ENCODE measurements at places on chromosomes 2 and 18. TPM values are rescaled to one million over a fixed set of nuclear protein-coding genes. Genes with fewer than 3 reads are reported as not detected.

AMMECR1L gene
- 15.4 TPM for polyA plus RNA-seq

PRKCE gene
- polyA plus RNA-seq, result 16.7 TPM

INHBB gene
- polyA plus RNA-seq, result 0.05 TPM

HOXD1 gene
- polyA plus RNA-seq, result not detected

ITGA4 gene
- 10.6 TPM for polyA plus RNA-seq

VWC2L gene
- polyA plus RNA-seq, result 0.04 TPM

HOXD9 gene
- not detected for polyA plus RNA-seq

ANKRD23 gene
- 0.81 TPM for polyA plus RNA-seq

PSMD1 gene
- 211 TPM for polyA plus RNA-seq

LYG2 gene
- not detected for polyA plus RNA-seq

INPP5D gene
- polyA plus RNA-seq, result 0.43 TPM

CCDC74A gene
- polyA plus RNA-seq, result 5.2 TPM

NFATC1 gene
- polyA plus RNA-seq, result 0.73 TPM

Measured in AG04450 (cell line).